ENCODE measurements at places on chromosomes 7 and 10. TPM values are rescaled to one million over a fixed set of nuclear protein-coding genes. Genes with fewer than 3 reads are reported as not detected.

CNTNAP2 gene
- 26.2 TPM for polyA plus RNA-seq

ALKBH4 gene
- polyA plus RNA-seq: 11.0 TPM

DYDC2 gene
- 1.7 TPM for polyA plus RNA-seq

EGR2 gene
- 9.1 TPM for polyA plus RNA-seq

AKR1E2 gene
- polyA plus RNA-seq: 7.6 TPM

PPP1R3A gene
- polyA plus RNA-seq: not detected

GRCh38 chr7:140898786-140899536, 25.8 kb downstream of the BRAF start:
- no peak for DNase-seq

DNA sequence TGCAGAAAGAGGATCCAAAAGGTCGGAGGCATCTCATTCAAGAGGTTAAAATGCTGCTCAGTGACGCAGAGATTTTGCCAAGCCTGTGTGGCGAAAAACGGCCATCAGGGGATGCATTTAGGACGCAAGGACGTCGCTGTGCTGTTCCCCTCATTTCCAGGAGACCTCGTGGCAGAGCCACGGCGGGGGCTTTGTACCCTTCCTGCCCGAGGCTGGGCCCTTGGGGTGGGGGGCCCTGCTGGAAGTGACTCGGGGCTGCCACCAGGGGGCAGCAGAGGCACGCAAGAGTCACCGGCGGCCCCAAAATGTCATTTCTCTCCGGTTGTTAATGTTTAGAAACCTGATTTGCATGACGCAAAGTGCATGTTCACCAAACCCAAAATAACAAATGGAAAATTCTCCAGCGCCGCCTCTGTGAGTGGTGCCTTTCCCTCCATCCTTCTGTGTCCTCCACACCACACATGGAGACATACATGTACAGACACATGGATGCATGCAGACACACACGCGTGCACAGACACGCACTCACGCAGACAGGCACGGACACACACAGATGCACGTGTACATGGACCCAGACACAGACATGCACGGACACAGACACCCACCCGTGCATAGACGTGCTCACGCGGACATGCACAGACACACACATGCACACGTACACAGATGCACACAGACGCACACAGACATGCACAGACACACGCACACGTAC, 51.0 kb upstream of the NKX6-2 start:
- peak; percentile 16 for DNase-seq

GRCh38 chr7:54985426-54986330, 33.1 kb upstream of the EGFR start:
- no peak for DNase-seq

GRCh38 chr7:30135301-30136116, 723 bp downstream of the MTURN start:
- DNase-seq: no peak

GRCh38 chr10:60911715-60912114, 32.3 kb downstream of the RHOBTB1 start:
- DNase-seq: no peak

- no peak for DNase-seq
These were observed 1.0 kb downstream of the ADCK2 start for GRCh38 chr7:140673774-140674155.

- DNase-seq: no peak
These were observed 16.4 kb downstream of the FZD1 start for GRCh38 chr7:91280604-91281003.

DNA sequence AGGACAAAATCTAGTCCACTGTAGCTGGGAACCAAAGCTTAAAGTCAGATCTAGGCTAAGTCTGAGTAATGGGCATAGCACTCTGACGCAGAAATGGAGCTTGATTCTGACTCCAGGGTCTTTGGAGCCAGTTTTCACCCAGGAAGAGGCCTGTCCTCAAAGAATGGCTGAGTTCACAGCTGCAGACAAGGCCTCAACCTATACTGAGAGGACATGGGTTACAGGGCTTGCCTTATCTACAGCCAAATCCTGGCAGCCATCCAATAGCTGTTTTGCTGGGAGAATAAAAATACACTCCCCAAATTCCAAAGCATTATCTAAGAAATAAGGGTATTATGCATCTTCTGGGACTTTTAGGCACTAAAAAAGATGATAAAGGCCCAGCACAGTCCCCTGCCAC, 154.8 kb downstream of the RAPGEF5 start:
- DNase-seq: no peak

GRCh38 chr10:44264244-44264643, 120.7 kb downstream of the CXCL12 start:
- peak; percentile 55 for DNase-seq

- no peak for DNase-seq
These were observed 798 bp downstream of the ZNF425 start for GRCh38 chr7:149125189-149125862.

GRCh38 chr7:133484086-133484485, 231.2 kb downstream of the EXOC4 start:
- no peak for DNase-seq

DNA sequence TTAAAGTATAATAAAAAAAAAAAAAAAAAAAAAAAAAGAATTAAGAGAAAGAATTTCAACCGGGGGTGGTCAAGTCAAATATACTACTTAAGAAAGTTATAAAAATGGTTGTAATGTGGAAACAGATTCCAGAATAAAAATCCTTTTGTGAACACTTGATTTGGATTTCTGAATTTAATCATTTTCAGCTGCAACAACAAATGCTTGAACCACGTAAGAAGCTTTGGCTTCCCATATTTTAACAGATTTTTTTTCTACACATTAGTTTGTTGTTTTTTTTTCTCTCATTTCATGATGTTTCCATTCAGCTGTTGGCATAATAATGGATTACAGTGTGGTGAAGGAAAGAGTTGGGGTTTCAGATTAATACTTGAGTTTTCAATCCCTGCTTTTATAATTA, 137.3 kb upstream of the AGR3 start:
- no peak for DNase-seq

- DNase-seq: no peak
These were observed 20.6 kb downstream of the EDRF1 start for GRCh38 chr10:125739994-125740679.

GRCh38 chr10:74079936-74080590, 70.6 kb downstream of the AP3M1 start:
- no peak for DNase-seq

DNA sequence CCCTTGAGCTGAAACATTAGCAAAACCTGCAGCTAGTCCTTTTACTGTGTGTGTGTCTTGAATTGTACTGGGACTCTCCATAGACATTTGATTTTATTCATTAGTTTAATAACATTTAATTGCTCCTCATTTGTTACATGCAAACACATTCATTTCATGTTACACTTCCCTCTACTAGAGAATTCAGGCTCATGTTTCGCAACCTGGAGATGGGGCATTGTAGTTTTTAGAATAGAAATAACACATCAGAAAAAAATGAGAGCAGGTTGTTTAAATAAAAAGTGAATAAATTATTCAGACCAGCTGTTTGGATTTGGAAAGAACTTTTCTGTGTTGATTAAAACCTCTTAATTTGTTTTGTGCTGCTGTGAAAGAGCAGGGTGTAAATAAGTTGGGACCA, 243.9 kb downstream of the ETV1 start:
- DNase-seq: no peak

- no peak for DNase-seq
These were observed 55.3 kb downstream of the CHN2 start for GRCh38 chr7:29249860-29250259.

- DNase-seq: no peak
These were observed 212.5 kb upstream of the SH2B2 start for GRCh38 chr7:102073931-102074880.

Data from right renal pelvis (tissue), 4 donors.